ENCODE measurements at places on chromosomes 1 and 21.

- DNase-seq = no peak
These were observed 261.3 kb downstream of the TNR start for GRCh38 chr1:175482071-175482451.

GRCh38 chr1:234607109-234608024, 2.6 kb downstream of the IRF2BP2 start:
- DNase-seq = no peak

DNA sequence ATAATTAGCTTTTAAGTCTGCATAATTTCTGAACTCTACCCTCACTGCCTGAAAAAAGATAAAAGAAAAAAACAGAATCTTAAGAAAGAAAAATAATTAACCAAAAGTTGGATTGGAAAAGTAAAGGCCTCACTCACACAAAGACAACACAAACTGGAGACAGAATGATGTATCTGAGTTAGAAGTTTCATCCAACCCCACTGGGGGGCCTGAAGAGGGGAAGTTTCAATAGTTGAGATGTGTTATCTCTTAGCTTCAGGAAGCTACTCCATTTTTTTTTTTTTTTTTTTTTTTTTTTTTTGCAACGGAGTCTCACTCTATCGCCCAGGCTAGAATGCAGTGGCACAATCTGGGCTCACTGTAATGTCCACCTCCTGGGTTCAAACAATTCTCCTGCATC, 19.9 kb downstream of the SYDE2 start:
- no peak for DNase-seq

GRCh38 chr1:204842892-204843291, 27.8 kb upstream of the NFASC start:
- peak; percentile 63 for DNase-seq

GRCh38 chr1:211965108-211965805, 70.1 kb downstream of the INTS7 start:
- no peak for DNase-seq

Measured in LNCaP clone FGC (cell line).